ENCODE measurements at places on chromosomes 6 and 20.

DNA sequence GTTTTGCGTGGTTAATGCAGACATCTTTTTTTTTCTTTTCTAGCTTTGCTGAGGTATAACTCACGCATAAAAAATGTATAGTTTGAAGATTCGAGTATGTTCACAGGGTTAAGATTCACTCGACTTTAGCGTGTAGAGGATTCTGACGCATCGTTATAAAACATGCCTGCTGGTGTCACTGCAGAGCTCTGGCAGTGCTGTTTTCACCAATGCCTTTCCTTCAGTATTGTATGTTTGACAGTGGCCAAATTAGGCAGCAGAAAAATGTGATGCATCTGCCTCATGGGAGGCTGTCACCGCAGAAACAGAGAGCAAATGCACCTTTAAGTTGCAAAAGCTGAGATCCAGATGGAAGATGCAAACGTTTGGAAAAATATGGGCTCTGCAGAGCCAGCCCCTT, 18.0 kb upstream of the SIRPB2 start:
- DNase-seq: no peak

DNA sequence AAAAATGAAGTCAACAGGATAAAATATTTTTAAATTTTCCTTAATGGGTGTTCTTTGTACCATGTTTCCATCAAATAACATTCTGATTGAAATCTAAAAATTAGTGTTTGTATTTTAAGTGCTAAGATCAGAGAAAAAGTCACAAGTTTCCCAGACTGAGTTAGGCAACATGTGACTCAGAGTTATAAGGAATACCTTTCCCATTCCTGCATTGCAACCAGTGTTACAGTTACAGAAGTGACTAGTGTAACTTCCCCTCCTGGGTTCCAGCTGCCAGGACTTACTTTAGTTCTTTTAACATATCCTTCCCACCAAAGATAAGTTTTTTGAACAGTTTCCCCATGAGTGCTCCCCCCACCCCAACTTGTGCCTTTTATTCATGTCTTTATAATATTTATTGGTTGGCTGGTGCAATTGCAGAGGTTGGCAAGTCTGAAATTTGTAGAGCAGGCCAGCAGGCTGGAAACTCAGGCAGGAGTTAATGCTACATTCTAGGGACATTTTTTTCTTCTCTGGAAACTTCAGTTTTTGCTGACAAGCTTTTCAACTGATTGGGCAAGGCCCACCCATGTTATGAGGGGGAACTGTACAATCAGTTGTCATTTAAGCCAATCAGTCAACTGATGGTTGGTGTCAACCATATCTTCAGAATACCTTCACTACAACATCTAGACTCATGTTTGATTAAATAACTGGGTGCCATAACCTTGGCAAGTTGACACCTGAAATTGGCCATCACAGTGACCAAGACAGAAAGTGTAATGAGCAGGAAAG, 22.9 kb upstream of the ESR1 start:
- no peak for DNase-seq

DNA sequence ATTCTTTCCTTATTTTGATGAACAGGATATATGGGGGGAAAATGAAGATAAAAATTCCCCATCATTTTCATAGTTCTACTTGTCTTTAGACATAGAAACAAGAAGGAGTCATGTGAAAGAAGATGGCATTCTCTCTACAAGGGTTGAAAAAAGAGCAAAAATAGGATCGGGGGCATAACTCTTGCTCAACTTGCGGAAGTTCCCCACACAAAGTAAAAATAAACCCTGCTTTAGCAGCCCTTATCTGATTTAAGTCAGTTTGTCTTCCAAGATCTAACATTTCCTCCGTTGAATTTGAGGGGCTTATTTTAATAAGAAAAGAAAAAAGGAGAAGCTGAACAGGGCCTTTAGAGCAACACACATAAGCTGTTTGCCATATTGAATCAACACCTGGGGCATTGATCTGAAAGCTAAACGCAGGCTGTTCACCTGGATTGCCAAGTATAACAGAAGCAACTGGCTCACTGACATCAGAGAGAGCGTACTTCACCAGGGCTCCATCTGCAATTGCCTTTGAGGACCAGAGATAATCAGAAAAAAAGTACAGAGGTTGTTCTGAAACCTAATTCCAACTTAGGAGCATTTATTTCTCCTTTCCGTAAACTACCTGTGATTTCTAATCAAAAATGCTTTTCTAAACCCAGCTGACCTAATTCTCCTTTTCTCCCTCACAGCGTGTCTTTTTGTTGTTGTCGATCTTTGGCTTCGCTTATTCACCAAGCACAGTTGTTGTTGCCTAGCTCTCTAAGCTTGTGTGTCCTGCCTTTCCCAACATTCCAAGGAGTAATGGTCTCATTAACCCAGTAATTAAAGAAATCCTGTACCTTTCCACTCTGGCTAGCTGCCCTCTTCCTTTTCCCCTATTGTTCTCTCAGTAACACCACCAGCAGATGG, 568.0 kb downstream of the KIF16B start:
- no peak for DNase-seq

DNA sequence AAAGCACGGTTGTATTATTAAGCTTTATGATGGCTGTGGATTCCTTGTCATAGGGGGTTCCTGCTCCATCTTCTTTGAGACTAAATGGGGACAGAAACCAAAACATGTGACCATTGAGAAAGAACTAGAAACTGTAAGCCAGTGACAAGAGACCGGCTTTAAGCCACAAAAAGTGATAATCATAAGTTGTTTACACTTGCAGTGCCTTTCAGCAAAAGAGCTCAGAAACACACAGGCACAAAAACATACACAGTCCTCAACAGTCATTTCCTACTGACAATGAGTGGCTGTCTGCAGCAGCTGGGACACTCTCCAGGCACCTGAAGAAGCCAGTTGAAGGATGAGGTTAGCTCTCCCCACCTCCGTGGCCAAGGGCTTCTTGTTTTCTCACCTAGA, 20.0 kb upstream of the UBE2J1 start:
- DNase-seq: peak; percentile 51

GRCh38 chr6:29680416-29680815, 536 bp downstream of the ZFP57 start:
- DNase-seq: no peak

DNA sequence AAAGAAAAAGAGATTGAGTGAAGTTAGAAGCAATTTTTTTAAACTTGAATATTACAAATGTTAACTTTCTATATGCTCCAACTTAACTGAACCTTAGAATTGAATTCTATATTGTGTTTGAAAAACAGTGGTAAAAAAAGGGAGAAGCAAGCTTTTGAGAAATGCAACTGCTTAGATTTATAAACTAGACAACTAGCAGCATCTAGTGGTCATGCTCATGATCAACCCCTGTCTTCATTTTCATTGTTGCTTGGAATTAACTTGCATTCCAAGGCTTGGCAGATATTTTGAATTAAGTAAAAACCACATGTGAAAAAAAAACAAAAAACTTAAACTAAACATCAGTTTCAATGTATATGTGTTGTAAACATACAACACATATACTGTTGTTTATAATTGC, 113.1 kb downstream of the C6orf58 start:
- no peak for DNase-seq

DNA sequence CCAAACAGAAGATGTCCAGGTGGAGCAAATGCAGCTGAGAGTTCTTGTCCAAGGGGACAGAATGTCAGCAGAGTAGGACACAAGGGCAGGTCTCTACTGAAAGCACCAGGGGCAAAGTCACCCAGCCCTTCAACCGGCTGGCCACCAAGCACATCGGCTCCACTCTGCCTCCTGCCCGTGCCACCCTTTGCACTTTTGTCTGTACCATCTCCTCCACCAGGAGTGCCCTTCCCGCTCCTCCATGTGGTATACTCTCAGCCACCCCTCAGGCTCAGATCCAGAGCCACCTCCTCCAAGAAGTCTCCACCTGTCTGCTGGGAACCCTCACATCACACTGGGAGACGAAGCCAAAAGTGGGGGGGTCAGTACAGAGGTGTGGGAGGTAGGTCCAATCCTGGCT, 4.1 kb upstream of the HSPA12B start:
- no peak for DNase-seq

DNA sequence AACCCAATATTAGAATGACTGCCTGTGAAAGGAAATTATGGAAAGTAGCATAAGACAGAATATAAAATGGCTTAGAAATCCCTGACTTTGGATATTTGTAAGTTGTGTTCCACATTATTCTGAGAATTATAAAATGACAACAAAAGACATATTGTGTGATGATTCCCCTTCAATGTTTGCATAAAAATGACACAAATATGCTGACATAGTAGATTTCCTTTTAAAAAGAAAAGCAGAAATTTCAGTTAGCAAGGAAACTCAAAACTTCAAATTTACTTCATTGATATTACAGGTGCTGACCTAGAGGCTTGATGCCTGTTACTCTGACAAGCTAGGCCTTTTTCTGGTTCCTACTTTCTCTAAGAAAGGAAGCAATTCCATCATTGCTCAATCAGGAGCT, 816.9 kb upstream of the HS3ST5 start:
- no peak for DNase-seq

DNA sequence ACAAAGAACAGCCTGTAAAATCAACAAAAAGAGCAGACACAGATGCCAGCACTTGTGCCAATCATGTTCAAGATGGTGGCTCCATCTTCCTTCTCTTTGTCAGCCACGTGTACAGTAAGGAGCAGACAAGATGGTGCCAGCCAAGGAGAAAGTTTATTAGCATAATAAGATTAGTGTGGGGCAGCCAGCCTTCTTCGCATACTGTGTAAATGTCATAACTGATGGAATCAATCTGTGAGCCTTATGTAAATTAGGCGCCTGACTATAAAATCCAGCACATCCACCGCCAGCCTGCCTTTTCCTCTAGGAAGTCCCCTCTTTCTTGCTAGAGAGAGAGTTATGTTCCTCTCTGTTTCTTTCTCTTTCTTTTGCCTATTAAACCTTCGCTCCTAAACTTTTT, 99.7 kb upstream of the RALGAPA2 start:
- no peak for DNase-seq

DNA sequence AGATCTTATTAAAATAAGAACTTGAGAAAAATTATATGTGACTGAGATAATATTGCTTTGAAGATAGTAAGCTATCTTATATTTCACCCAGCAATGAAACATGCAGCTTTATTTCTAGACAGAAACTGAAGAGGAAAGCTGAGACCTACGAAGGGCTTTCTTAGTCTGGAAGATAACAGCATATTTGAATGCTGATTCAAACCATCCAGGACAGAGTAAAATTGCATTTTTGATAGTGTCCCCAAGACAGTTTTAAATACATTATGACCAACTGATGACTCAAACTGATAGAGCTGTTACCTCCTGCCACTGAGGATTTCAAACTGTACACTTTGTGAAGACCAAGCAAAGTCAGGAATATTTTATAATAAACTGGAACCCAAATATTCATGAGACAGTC, 409.6 kb downstream of the GRIK2 start:
- no peak for DNase-seq

- DNase-seq: no peak
These were observed 7.4 kb downstream of the FAM209B start for GRCh38 chr20:56540415-56540814.

GRCh38 chr6:136387316-136387715, 97.7 kb upstream of the BCLAF1 start:
- no peak for DNase-seq

- no peak for DNase-seq
These were observed 12.0 kb upstream of the ABRACL start for GRCh38 chr6:139016337-139017213.

GRCh38 chr6:85360794-85361642, 88.9 kb upstream of the NT5E start:
- no peak for DNase-seq

DNA sequence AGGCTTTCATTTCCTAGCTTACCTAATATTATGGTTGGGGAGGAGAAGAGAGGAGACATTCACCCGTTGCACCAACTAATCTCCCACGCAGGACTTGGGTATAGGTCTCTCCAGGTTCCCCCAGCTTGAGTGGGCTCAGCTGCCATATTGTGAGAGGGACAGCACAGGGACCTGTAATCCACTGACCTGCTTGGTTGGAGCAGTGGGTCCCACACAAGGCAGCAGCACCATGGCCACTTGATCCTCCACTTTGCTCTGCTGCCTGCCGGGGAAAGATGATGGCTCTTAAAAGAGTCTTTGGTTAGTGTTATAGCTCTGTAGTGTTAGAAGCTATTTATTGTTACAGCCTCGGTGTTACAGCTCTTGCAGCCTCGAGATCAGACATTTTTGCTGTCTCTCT, 22.5 kb upstream of the ECHDC1 start:
- DNase-seq: no peak

DNA sequence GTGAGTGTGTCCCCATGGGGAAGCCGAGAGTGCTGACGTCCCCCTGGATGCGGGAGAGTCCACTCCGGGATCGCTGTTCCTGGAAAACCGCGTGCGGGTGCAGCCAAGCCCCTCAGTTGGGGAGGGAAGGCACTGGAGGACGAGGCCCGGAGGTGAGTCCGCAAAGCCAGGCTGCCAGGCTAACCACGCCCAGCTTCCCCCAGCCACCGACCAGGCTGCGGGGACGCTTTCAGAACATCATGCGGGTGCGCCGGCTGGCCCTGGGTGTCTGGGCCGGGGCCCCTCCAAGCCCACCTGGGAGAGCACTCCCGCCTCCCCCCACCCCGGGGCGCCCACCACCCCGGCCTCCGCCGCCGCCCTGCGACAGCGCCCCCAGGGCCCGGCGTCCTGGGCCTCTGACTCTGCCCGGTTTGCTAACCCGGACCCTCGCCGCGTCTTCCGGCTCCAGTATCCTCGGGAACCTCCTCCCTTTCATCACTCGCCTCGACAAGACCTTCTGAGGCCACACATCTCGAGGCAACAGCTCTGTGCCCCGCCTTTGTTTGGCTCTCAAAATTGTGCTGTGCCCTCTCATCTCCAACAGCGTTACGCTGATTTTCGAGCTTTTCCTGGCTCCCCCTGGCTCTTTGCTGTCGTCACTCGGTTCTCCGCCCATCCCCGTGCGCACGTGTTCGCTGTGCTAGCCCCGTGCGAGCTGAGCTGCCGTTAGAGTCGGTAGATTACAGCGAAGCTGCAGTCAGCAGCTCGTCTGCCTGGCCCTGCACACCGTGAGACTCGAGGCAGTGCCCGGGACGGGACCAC, 47.1 kb upstream of the ENTPD6 start:
- no peak for DNase-seq

GRCh38 chr6:138572167-138572875, 73.0 kb upstream of the NHSL1 start:
- DNase-seq: peak; percentile 68

- no peak for DNase-seq
These were observed 13.0 kb downstream of the MRS2 start for GRCh38 chr6:24415753-24416152.

DNA sequence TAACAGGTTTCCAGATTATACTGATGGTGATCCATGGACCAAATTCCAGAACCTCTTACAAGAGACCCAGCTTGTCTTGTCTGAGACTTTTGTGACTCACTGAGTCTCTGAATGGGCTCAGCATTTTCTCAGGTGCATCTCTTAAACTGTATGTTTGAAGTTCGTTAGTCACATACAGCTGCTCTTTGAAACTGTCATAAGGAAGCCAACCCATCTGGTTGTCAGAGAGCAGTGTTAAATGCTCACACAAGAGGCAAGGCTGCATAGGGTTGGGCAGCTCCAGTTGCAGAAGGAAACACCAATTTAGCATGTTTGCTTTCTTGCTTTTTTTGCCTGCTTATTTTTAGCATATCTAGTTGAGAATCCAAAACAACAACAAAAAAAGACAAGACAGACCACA, 47.1 kb downstream of the TRIM27 start:
- no peak for DNase-seq
